Activated naive CD8-positive, alpha-beta T cell treated with anti-CD3 and anti-CD28 coated beads for 36 hours (primary cell): ENCODE measurements at places on chromosomes 3 and 15. TPM values are rescaled to one million over a fixed set of nuclear protein-coding genes. Genes with fewer than 3 reads are reported as not detected.

- no peaks in the 10 kb centered on the region for H3K27me3 ChIP-seq
- H3K36me3 ChIP-seq = no peaks in the 10 kb centered on the region
Measured at GRCh38 chr3:6640907-6641306, 220.0 kb upstream of the GRM7 start.

- DNase-seq = no peak
- H3K36me3 ChIP-seq = peaks cover 7% of the 10 kb centered on the region
- H3K4me1 ChIP-seq = peaks cover 54% of the 10 kb centered on the region
- no peaks in the 10 kb centered on the region for H3K27me3 ChIP-seq
- peak overlapping the region; percentile 82 for H3K4me3 ChIP-seq
- H3K27ac ChIP-seq = peak overlapping the region; percentile 36
Measured at GRCh38 chr15:64845183-64845611, 3.5 kb downstream of the PLEKHO2 start.

DNA sequence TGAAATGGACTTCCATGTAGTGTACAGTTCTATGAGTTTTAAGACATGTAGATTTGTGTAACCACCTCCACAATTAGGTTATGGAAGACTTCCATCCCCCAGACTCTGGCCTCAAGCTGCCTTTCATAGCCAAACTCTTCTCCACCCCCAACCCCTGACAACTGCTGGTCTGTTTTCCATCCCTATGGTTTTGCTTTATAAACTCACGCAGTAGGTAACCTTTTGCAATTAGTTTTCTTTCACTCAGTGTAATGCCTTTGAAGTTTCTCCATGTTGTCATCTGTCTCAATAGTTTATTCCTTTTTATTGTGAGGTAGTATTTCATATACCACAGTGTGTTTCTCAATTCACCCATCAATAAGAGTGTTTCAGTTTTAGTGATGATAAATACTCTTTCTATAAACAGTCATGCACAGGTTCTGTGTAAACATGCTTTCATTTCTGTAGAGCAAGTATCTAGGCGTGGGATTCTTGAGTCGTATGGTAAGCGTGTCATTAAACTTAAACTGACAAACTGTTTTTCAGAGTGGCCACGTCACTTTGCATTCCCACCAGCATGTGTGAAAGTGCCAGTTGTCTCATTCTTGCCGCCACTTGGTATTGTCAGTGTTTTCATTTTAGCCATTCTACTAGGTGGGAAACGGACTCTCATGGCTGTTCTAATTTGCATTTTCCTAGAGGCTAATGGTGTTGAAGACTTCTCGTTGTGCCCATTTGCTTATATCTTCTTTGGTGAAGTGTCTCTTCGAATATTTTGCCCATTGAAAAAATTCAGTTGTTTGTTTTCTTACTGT lies 47.3 kb upstream of the ALDH1A3 start:
- peaks cover 41% of the 10 kb centered on the region for H3K27me3 ChIP-seq
- no peak for DNase-seq
- H3K27ac ChIP-seq = no peak overlapping the region
- H3K36me3 ChIP-seq = no peaks in the 10 kb centered on the region
- no peaks in the 10 kb centered on the region for H3K4me1 ChIP-seq

GRCh38 chr15:68126396-68126795 lies 72.3 kb downstream of the PIAS1 start:
- DNase-seq = no peak
- H3K4me3 ChIP-seq = no peak overlapping the region
- no peak overlapping the region for H3K27ac ChIP-seq
- peaks cover 18% of the 10 kb centered on the region for H3K4me1 ChIP-seq
- no peaks in the 10 kb centered on the region for H3K27me3 ChIP-seq
- peaks cover 33% of the 10 kb centered on the region for H3K36me3 ChIP-seq

DNA sequence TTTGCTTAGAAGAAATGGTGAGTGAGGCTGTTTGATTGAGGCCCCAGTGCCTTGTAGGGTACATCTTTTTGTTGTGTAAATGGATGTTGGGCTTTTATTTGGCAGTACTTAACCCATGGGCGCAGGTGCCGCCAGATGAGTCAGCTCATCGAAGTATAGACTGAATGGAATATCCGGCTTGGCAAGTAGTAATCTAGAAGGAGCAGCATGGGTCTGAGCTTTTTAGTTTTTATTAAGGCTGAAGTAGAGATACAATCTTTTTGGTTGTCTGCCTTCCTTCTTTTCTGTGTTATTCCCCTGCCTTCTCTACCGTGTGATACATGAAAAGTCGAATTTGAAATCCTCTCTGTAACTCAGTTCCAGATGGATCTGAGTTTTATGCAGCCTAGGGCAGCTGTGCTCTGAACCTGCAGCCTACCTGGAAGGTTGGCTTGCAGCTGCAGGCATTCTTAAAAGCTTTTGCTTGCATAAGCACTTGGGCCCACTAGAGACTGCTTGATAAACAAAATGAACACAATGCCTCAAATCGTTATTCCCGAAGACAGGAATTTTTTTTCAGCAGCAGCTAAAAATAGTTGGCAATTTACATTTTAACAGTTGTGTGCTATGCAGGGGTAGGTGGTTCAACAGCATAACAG lies 177.5 kb upstream of the CGNL1 start:
- no peaks in the 10 kb centered on the region for H3K4me1 ChIP-seq
- DNase-seq = no peak
- no peak overlapping the region for H3K4me3 ChIP-seq
- peaks cover 15% of the 10 kb centered on the region for H3K36me3 ChIP-seq

DNA sequence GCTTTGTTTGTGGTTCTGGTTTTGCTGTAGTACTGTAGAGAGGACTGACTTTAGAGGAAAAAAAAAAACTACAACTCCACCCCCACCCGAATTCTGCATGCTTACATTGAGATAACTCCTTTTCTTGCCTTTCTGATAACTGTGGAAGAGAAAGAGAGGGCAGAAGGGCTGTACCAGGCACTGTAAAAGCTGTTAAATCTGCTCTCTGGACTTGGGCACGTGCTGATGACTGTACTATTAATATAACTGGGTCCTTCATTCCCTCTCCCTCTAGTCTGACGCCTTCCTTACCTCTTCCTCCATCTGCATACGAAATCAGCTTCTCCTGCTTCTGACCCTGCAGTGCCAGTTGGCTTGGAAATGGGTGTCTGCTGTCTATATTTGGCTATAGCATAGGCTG lies 15.0 kb downstream of the MAPKBP1 start:
- H3K36me3 ChIP-seq = no peaks in the 10 kb centered on the region
- H3K27me3 ChIP-seq = no peaks in the 10 kb centered on the region
- peaks cover 29% of the 10 kb centered on the region for H3K4me1 ChIP-seq
- no peak overlapping the region for H3K4me3 ChIP-seq
- DNase-seq = no peak

GRCh38 chr3:182240474-182240873 lies 528.7 kb downstream of the SOX2 start:
- H3K4me3 ChIP-seq = no peak overlapping the region
- H3K4me1 ChIP-seq = no peaks in the 10 kb centered on the region
- DNase-seq = no peak
- no peaks in the 10 kb centered on the region for H3K36me3 ChIP-seq
- H3K27me3 ChIP-seq = no peaks in the 10 kb centered on the region

DNA sequence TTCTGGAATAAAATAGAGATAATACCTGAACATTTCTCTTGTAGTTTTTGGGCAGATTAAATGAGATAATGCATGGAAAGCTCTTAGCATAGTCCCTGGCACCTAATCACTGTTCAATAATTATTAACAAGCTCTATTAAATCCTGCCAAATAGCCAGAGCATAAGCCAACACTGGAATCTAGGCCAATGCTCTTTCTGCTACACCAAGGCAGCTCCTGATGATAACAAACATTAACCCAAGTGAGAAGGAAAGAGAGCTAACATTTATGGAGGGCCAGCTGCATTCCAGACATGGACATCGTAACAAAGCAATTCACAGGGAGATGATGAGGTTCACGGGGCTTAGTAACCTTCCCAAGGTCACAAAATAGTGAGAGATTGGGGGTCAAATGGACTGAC lies 23.3 kb downstream of the LARP6 start:
- H3K4me3 ChIP-seq = no peak overlapping the region
- no peaks in the 10 kb centered on the region for H3K4me1 ChIP-seq
- H3K36me3 ChIP-seq = no peaks in the 10 kb centered on the region
- peaks cover 5% of the 10 kb centered on the region for H3K27me3 ChIP-seq
- H3K27ac ChIP-seq = no peak overlapping the region

DNA sequence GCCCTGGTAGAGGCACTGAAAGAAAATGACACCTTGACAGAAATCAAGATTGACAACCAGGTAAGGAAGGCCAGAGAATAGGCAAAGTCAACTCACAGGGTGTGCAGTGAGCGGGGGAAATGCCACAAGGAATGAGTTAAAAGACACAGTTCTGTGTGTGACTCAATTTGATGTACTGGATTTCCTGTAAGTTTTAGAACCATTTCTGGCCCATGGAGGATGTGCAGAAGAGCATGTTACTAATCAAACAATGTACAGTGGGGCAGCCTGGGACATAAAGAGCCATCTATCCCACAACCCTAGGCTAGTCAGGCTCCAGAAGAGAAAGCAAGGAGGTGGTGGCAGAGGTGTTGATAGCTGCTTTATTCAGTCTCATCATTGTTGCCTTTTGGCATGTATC lies 31.2 kb upstream of the TMOD3 start:
- no peaks in the 10 kb centered on the region for H3K27me3 ChIP-seq
- H3K27ac ChIP-seq = no peak overlapping the region
- no peak overlapping the region for H3K4me3 ChIP-seq
- H3K36me3 ChIP-seq = no peaks in the 10 kb centered on the region

DNA sequence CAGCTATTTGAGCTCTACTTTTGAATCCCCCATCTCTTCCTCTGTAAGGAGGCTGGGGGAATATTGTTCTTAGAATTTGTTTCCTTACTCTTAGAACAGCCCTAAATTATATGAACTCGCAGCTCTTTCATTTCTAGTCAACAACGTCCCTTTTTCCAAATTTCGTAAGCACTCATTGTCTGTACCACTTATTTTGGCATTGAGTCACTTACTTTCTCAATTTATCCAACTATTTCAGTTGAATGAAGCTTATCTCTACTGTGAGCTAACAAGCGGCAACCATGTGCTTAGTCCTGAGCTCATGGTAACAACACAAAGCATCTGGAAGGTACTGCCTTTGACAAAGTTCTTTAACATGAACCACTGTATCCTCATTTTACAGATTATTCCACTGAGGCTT lies 191.1 kb downstream of the GREM1 start:
- no peaks in the 10 kb centered on the region for H3K4me1 ChIP-seq
- no peak overlapping the region for H3K4me3 ChIP-seq
- H3K36me3 ChIP-seq = no peaks in the 10 kb centered on the region
- H3K27ac ChIP-seq = no peak overlapping the region

- DNase-seq = no peak
- no peak overlapping the region for H3K27ac ChIP-seq
- H3K36me3 ChIP-seq = no peaks in the 10 kb centered on the region
- no peaks in the 10 kb centered on the region for H3K27me3 ChIP-seq
- H3K4me1 ChIP-seq = no peaks in the 10 kb centered on the region
- no peak overlapping the region for H3K4me3 ChIP-seq
Measured at GRCh38 chr15:88990185-88990679, 77.1 kb upstream of the MFGE8 start.

- H3K4me3 ChIP-seq = no peak overlapping the region
- H3K4me1 ChIP-seq = peaks cover 67% of the 10 kb centered on the region
- peaks cover 6% of the 10 kb centered on the region for H3K36me3 ChIP-seq
- DNase-seq = no peak
- H3K27ac ChIP-seq = no peak overlapping the region
Measured at GRCh38 chr3:44969828-44970179, 6.2 kb downstream of the ZDHHC3 start.

- no peaks in the 10 kb centered on the region for H3K4me1 ChIP-seq
- H3K36me3 ChIP-seq = peaks cover 33% of the 10 kb centered on the region
- no peak overlapping the region for H3K4me3 ChIP-seq
- no peak for DNase-seq
Measured at GRCh38 chr15:76636059-76636458, 269.1 kb downstream of the SCAPER start.

DNA sequence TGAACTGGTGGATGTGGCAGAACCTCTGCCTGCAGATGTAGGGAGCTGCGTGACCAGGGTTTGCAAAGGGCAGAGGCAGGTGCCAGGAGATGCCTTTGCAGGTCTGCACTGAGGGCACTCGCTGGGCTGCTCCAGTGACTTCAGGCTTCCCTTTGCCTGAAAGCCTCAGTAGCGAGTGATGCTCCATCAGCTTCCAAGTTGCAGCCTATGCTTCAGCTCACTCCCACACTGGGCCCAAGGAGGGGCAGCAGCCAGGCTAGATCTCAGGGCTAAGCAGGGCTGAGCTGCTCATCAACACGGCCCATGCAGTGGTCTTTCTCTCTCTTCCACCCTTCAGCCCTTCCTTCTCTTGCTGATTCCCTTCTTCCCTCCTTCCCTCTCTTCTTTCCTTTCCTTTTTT lies 78.3 kb upstream of the RGMA start:
- H3K4me1 ChIP-seq = peaks cover 3% of the 10 kb centered on the region
- H3K27me3 ChIP-seq = peaks cover 34% of the 10 kb centered on the region
- H3K4me3 ChIP-seq = no peak overlapping the region

- no peak for DNase-seq
- peaks cover 57% of the 10 kb centered on the region for H3K4me1 ChIP-seq
- peak overlapping the region; percentile 49 for H3K4me3 ChIP-seq
- no peaks in the 10 kb centered on the region for H3K27me3 ChIP-seq
- H3K36me3 ChIP-seq = peaks cover 22% of the 10 kb centered on the region
Measured at GRCh38 chr15:67103869-67104268, 38.5 kb downstream of the SMAD3 start.

GRCh38 chr3:23329471-23330105 lies 126.5 kb downstream of the UBE2E2 start:
- H3K36me3 ChIP-seq = peaks cover 13% of the 10 kb centered on the region
- no peak overlapping the region for H3K4me3 ChIP-seq
- H3K4me1 ChIP-seq = peaks cover 23% of the 10 kb centered on the region

GRCh38 chr3:172030181-172030580 lies 9.2 kb upstream of the FNDC3B start:
- H3K27me3 ChIP-seq = peaks cover 2% of the 10 kb centered on the region
- H3K4me3 ChIP-seq = no peak overlapping the region
- peaks cover 3% of the 10 kb centered on the region for H3K4me1 ChIP-seq
- no peaks in the 10 kb centered on the region for H3K36me3 ChIP-seq
- no peak for DNase-seq
- no peak overlapping the region for H3K27ac ChIP-seq

DNA sequence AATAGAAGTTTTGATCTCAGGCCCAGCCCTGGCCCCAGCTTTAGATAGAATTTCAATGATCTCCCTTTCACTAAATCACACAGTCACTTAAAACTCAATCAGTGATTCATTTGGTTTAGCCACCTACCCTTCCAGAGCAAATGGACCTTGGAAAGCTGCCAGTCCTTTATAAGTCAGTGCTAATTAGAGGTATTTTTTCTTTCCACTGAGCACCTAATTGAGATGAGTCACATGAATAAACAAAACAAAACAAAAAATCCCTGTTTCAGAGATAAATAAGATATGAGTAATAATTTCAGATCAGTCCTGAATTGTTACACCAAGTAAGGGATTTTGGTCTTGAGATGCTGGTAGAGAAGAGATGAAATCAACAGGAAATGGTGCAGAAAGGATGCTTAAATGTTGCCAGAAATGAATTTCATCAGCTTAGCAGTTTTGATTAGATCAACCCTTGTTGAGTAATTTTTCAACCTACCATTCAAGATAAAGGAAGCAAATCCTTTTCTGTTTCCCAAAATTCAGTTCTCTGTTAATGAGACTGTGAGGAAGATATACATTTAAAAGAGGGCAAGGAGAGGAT lies 352.0 kb upstream of the COL8A1 start:
- no peaks in the 10 kb centered on the region for H3K27me3 ChIP-seq
- DNase-seq = no peak
- H3K4me3 ChIP-seq = no peak overlapping the region
- H3K4me1 ChIP-seq = no peaks in the 10 kb centered on the region

Gene PCLAF
- total RNA-seq = 134 TPM

Gene GOLGA6L10
- total RNA-seq = 1.1 TPM

Gene NT5DC2
- 66.6 TPM for total RNA-seq

Gene ZNF619
- total RNA-seq = 7.4 TPM

Gene ATP10A
- 26.8 TPM for total RNA-seq

Gene ATP13A4
- 1.6 TPM for total RNA-seq

Gene AMIGO3
- not detected for total RNA-seq
